ENCODE measurements at places on chromosomes 7 and 10.

GRCh38 chr7:141210862-141211261 is 137.0 kb downstream of the TMEM178B start:
- DNase-seq: no peak

DNA sequence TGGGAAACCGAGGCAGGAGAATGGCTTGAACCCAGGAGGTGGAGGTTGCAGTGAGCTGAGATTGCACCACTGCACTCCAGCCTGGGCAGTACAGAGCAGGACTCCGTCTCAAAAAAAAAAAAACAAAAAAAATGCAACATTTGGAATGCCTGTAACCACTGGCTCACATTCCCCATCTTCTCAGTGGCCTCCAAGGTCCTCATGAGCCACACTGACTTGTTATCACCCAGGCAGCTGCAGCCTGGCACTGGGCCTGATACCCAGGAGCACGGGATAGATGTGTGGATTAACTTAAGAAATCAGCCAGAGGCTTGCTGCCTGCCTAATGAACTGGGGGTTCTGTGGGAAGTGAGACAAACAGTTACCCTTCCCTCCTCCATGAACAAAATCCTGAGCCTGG is 23.0 kb downstream of the JCAD start:
- no peak for DNase-seq

- DNase-seq: no peak
Measured at GRCh38 chr10:115321360-115321759, 228.2 kb downstream of the ATRNL1 start.

- peak; percentile 32 for DNase-seq
Measured at GRCh38 chr7:22723181-22723601, 3.8 kb upstream of the IL6 start.

GRCh38 chr10:112565434-112566053 is 118.5 kb downstream of the VTI1A start:
- DNase-seq: peak; percentile 35

- DNase-seq: no peak
Measured at GRCh38 chr10:88557256-88557655, 25.9 kb downstream of the RNLS start.

GRCh38 chr7:3386423-3387190 is 85.6 kb downstream of the SDK1 start:
- DNase-seq: no peak

DNA sequence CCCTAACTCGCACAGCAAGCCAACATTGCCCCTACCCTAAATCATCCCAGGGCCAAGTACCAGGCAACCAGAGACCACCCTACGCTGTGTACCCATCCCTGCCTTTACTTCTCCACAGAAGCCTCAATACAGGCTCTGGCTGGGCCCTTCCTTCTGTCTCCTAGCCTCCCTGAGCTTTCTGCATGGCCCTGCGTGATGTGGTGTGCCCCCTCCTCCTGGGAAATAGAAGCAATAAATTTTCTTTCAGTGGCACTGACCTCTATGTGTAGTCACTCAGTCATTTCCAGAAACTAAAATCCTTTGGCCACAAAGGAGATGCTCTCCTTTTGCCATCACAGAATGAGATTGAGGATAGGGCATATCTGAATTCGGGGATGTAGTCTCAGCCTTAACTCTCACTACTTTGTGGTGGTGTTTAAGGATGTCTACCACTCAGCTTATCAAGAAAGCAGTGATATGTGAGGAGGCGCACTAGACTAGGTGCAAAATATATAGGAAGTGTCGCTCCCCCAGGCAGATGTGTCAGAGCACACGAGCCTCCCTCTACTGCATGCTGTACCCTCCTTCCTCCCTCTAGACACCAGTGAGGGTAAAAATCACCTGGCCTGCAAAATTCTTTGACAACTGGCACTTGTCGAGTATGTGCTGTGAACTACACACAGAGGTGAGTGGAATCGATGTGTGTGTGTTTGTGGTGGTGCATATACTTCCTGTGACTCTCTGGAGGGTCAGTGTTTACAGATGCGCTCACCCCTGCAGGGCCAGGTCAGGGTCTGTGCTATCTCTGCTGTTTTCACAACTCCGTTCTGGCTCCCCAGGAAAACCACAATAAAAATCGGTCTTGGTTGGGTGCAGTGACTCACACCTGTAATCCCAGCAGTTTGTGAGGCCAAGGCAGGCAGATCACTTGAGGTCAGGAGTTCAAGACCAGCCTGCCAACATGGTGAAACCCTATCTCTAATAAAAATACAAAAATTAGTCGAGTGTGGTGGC is 825.9 kb upstream of the IGFBP3 start:
- DNase-seq: no peak

DNA sequence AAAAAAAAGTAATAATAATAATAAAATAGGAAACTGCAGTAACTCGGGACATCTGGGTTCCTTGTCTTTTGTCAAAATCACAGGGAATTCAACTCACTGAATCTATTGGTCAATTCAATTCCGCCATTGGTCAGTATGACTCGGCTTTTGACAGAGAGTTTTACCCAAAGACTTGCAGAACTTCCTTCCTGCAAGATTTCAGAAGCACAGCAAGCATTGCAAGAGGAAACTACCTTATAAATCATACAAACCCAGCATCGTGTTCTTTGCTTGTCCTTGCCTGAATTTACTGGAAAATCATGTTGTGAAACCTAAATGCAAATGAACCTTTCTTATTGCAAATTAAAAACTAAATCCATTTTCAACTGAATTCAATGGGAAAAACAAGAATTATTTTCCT is 15.5 kb downstream of the KLF6 start:
- no peak for DNase-seq

DNA sequence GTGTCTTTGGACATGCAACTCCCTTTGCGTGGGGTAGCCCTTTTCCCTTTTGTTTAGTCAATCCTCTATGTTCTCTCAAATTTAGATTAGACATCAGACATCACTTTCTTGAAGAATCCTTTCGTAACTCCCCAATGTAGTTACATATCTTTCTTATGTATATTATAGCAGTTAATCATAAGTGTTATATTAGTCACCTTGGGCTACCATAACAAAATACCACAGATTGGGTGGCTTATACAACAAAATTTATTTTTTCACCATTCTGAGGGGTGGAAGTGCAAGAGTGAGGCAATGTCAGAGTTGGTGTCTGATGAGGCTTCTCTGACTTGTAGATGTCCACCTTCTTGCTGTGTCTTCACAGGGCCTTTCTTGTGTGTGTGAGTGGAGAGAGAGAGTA is 105.7 kb downstream of the PHTF2 start:
- DNase-seq: no peak
